ENCODE measurements at places on chromosomes 2 and 18.
A peak's percentile ranks its signal among the peaks of the same experiment; 100 is the strongest.

DNA sequence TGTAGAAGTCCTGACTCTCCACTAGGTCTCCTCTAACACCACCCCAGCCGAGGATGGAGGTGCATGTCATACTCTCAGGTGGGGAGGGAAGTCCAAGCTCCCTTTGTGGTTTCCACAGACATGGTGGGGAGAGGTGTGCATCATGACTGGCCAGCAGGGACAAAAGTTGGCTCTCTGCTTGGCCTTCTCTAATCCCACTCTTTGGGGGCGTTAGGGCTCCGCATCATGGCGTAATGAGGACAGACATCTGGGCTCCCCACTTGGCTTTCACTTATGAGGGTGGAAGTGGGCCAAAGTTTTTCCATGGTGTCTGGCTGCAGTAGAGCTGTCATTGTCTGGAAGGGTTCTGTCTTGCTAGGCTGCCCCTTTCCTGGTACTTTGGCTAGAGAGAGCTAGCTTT lies 80.7 kb upstream of the DAPL1 start:
- no peak for DNase-seq

DNA sequence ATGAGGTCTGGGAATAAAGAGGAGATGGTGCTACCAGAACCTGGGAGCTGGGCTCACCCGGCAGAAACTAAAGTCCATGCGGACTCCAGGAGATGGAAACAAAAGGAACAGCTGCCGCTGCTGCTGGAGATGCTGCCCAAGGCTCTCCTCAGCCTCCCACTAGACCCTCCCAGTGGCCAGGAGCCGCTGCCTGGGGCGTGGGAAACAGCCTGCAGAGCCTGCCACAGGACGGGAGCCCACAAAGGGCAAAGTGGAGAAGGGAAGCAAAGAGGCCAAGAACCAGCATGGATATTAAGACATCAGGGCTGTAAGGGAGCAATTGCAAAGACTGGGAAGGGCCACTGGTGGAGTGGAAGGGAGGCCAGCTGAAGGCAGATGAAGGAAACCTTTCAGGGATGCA lies 179.6 kb downstream of the NCK2 start:
- no peak for DNase-seq

DNA sequence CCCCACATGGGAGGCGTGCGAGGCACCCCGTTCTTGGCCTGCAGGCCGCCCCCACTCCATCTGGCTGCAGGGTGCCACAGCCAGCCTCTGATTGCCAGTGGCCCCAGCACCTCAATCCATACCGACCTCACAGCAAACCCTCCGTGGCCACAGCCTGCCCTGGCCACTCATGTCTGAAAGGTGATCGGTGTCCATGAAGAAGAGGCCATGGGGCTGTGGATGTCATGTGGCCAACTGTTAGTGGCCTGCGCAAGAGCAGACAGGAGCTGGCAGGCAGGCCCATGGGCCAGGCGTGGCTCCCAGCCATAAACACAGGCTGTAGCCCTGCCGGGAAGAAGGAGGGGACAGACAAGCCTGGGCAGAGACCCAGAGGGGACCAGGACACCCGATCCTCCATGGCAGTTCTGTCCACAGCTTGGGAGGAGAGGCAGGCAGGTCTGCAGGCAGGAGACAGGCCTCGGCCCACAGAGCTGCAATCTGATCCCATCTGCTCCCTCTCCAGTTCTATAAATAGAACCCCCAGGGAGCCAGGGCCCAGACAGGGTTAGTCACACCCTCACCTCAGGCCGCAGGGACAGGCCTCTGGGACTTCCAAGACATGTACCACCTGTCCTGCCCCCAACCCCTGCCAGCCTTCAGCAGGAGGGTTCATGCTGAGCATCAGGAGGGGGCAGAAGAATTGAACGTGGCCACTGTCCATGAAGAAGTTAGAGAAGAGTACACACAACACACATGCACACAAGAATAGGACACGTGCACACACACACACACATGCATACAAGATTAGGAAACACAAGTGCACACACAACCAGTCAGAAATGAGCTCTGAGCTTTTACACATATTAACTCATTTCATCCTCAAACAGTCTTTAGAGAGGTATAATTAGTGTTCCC lies 16.9 kb downstream of the STEAP3 start:
- DNase-seq: peak; percentile 42

DNA sequence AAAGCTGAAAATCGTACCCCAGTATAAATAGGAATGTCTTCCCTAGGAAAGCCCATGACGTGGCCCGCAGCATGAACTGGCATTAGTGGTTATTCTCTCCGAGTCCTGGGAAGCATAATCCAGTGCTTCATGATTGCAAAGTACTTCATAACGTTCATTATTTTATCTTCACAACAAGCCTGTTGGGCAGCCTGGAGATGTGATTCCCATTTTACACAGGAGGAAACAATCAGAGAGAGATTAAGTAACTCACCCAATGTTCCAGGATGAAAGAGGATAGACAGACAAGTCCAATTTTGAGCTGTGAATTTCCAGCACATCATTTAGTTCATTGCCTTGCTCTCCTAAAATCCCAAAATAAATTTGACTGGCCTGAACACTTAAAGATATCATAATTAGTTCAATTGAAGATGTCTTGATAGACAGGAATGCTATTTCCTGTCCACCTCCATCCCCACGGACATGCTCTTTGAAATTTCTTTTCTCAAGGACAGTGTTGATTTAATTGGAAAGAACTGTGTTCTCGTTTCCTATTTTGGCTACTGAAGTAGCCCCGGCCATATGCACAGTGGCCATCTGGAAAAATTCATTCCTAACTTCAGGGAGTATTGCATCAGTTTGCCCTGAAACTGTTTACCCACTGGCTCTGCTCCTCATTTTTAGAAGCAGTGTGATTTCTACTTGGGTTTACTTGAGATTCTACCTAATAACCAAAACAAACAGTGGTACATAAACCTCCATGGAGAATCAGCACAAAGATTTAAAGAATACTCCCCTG lies 93.9 kb downstream of the VWC2L start:
- DNase-seq: no peak

DNA sequence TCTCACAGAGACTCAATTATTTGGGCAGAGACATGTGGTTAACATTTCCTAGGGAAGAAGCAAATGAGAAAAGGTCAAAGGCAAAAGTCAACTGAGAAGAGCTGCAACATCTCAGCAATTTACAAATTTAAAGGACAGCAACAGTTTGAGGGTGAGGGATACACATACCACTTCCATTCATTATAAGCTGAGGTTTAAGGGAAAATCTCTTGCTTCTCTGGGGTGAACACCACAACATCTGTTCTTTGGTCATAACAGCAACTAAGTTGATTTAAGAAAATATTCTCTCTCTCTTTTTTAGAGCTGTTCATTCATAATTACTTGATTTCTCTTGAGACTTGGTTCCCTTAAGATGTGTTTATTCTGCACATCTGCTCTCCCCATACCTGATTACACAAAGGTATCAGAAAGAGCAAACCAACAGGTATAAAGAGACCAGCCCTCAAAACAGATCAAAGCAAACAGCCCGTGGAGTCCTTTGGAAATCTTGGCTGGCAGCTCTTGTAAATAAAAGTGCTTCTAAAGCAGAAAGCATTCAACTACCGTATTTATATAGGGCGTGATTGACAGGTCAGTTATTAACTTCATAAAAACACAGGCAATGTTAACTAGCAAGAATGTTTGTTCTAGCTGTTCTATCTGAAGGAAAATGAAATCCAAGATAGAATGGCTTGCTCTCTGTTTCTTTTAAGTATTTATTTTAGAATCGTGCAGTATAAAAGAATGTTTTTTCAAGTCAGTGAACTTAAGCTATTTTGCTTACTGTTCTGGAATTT lies 132.8 kb downstream of the THADA start:
- no peak for DNase-seq

GRCh38 chr18:69400976-69401225 lies 213 bp downstream of the DOK6 start:
- DNase-seq: no peak

- DNase-seq: no peak
These were observed 62.0 kb downstream of the TMEM185B start for GRCh38 chr2:120161190-120161589.

GRCh38 chr2:107728586-107728985 lies 98.1 kb upstream of the RGPD4 start:
- no peak for DNase-seq

DNA sequence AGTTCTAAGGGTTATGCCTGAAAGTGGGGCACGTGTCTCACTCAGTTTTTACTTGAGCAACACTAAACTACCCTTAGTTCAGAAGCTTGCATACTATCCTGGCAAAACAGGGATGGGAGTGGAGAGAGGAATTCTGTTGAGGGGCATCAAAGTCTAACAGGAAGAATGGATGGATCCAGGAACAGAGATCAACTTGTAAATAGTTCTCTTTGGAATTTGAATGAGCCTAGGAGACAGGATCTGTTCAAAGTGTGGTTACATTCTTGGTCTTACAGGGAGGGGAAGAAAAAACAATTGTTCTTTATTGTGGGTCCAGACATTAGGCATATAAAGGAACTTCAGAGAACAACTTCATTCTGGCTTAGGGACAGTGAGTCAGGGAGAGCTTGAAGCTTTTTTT lies 560.2 kb downstream of the CNTNAP5 start:
- no peak for DNase-seq

DNA sequence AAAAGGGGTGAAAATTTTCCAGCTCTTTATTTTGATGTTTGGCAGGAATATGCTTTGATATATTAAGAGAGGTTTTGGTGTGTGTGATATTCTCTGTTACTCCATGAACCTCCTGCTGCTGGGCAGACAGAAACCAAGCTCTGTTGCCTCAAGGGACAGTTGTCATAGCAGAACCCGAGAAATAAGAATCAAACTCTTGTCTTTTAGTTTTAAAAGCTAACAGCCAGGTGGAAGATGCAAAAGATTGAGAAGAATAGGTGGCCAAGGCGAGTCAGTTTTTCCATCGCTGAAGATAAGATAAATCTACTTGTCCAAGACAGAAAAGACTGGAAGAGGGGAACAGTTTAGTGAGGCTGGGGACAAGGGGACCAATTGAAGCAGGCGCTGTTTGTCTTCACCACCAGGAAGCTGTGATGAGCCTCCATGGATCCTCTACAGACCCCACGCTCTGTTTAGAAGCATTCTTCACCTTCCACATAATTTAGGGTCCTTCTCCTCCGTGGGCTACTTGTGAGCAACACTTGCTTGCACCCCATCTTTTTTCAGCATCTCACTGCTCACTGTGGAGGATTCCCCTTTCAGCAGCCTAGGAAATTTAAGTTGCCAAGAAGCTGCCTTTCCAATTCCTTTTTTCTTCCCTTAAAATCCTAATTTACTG lies 23.9 kb downstream of the PMAIP1 start:
- no peak for DNase-seq

- DNase-seq: no peak
These were observed 66.1 kb downstream of the GYPC start for GRCh38 chr2:126722081-126722480.

All from midbrain (tissue), 1 donor.